Stimulated activated CD4-positive, alpha-beta T cell treated with anti-CD3 and anti-CD28 coated beads, Interleukin-1b, Interleukin-23, amount 100 ng/mL, for 1 hour (primary cell): ENCODE measurements at places on chromosomes 16 and 17.
A peak's percentile ranks its signal among the peaks of the same experiment; 100 is the strongest.

GRCh38 chr16:20866145-20866772 is 33.9 kb downstream of the DCUN1D3 start:
- no peak for DNase-seq

GRCh38 chr16:72530434-72530833 is 358.5 kb upstream of the PMFBP1 start:
- no peak for DNase-seq

DNA sequence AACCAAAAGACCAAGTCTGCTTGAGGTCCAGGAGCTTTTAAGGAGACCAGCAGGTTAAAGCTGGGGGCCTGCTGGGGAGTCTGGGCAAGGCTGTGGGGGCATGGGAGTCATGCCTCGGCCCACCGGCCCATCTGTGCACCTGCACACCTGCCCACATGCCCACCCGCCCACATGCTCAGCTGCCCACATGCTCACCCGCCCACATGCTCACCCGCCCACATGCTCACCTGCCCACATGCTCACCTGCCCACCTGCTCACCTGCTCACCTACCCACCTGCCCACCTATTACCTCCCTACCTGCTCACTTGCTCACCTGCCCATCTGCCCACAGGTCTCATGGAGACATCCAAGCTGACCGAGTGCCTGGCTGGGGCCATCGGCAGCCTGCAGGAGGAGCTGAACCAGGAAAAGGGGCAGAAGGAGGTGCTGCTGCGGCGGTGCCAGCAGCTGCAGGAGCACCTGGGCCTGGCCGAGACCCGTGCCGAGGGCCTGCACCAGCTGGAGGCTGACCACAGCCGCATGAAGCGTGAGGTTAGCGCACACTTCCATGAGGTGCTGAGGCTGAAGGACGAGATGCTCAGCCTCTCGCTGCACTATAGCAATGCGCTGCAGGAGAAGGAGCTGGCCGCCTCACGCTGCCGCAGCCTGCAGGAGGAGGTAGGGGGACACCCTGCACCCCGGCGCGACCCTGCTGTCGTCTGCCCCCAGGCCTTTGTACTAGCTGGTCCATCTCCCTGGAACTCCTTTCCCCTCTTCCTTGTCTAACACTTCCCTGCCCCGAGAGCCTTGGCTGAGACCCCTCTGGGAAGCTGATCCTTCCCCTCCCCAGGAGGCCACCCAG is 14.0 kb downstream of the CARD14 start:
- DNase-seq, result no peak

GRCh38 chr17:66281661-66282369 is 20.6 kb upstream of the PRKCA start:
- no peak for DNase-seq

DNA sequence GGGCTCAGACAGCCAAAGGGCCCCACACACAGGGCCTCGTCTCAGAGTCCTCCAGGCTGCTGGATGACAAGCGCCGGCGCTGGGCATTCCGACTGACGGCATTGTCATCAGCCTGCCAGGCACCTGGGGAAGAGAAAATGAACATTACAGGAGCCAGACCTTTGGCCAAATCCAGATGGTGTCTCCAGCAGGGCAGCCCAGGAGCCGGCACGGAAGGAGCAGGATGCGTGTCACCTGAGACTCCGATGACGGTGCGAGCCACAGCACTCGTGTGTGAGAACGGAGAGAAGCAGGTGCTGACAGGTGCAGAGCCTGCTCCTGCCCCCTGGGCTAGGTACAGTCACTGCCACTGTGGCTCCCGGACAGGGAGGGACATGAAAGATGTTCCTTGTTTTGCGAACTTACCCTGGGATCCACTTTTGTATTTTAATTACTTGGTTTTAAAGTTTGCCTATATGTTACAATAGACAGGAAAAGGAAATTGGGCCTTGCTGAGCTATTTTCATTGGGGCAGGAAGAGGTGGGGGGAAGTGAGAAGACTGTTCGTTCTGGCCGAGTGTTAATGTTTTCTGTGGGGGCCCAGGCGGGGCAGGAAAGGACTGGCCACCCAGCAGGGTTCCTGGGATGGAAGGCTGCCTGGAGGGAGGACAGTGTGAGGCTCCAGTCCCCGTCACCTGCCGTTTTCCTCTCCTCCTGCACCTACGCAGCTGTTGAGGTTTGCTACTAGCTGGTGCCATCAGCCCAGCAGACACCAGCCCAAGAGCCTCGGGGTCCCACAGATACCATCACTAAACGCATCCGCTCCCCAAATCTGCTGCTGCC is 4.4 kb upstream of the FOXJ1 start:
- no peak for DNase-seq

DNA sequence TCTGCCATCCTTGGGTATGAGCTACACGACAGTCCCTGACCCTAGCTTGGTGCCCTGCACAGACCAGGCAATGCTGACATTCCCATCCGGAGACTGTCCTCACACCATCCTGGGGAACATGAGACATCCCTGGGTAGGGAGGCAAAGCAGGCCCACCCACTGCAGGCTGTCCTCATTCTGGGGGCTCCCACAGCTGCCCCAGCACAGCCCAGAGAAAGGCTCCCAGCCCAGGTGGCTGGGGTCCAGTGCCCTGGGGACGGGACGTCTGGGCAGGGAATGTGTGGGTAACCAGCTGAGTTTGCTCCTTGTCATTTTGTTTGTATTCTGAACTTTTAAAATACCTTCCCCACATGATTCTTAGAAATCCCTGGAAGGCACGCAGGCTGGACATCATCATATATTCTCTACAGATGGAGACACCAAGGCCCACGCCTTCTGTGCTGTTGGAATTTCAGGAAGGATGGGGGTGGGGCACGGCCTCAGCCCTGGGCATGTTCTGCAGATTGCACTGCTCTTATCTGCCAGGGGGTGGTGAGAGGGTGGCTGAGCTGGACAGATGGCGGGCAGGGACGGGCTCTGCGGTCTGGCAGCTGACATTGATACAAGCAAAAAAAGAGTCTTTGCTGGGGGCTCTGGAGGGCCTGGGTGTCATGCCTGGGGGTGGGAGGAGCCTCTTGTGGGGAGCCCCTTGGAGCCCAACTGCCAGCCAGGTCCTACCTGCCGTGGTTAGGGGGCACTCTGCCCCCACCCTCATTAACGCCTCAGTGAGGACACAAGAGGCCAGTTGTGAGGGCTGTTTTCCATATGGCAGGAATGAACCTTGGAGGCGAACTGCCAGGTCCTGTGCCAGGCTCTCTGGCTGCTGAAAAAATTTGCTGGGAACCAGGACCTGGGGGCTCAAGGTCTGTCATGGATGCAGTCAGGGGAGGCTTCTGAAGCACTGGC is 28.4 kb downstream of the LRRC75A start:
- DNase-seq, result no peak

GRCh38 chr16:566475-567372 is at the start of gene NHLRC4:
NHLRC4 (plus strand) TSS chr16:567005; CDS start chr16:568048, 1,043 bp downstream.
- peak; percentile 9 for DNase-seq

GRCh38 chr17:45228763-45229539 is 7.3 kb downstream of the FMNL1 start:
- DNase-seq, result peak; percentile 45

DNA sequence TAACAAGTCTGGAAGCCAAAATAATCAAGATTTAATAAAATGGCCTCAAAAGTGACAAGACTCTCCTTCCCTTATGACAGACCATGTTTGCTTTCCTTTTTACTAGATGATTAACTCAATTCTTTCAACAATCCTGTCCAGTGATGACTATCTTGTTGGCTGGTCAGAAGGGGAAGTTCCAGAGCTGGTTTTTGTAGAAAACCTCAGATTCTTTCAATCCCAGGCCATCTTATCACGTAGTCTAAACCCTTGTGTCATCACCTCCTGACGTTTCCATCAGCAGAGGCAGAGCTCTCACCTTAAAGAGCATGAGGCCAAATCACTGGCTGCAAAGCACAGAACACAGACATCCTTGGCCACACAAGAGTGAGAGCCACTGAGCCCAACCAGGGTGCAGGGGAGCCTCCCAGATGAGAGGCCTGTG is 125.3 kb downstream of the ANKRD11 start:
- no peak for DNase-seq

DNA sequence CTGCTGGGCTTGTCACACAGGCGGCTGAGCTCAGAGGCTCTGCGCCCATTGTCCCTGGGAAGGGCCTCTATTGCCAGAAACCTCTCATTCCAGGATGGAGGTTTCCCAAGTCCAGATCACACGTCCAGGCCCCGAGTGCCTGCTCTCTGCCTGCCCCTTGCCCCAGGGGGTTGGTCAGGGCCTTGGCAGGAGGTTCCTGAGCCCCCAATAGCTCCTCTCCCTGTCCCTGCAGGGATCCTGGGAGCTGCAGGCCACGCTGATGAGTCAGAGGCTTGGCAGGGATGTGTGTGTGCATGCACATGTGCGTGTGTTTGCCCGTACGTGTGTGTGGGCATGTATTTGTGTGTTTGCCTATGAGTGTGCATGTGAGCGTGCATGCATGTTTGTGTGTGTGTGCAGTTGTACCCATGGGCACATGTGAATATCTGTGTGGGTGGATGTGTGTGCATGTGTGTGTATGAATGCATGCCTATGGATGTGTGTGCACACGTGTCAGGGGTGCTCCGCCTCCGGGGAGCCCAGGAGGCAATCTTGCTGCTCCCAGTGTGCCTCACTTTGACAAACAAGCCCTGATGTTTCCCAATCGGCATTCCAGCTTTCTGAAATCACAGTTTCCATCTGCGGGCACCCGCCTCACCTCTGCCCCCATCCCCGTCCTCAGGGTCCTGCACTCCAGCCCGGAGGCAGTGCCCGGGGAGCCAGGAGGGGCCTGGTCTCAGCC is 98.4 kb upstream of the GSE1 start:
- no peak for DNase-seq

DNA sequence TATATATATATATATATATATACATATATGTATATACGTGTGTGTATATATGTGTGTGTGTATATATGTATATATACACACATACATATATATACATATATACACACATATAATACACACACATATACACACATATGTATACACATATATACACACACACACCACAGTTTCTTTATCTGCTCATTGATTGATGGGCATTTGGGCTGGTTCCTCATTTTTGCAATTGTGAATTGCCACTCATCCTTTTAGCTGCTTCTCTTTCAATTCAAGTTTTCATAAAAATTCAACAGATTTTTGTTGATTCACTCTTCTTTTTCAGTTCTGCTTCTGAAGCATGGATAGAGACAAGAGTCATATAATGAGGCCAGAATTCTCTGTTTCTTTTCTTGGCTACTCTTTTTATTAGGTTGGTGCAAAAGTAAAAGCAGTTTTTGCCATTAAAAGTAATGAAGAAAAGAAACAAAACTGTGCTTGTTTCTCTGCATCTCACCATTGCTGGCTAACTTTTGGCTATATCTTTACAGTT is 44.5 kb downstream of the SLFN5 start:
- DNase-seq, result no peak

- DNase-seq, result no peak
Observed at GRCh38 chr16:83701494-83701893, 106.3 kb upstream of the HSBP1 start.

DNA sequence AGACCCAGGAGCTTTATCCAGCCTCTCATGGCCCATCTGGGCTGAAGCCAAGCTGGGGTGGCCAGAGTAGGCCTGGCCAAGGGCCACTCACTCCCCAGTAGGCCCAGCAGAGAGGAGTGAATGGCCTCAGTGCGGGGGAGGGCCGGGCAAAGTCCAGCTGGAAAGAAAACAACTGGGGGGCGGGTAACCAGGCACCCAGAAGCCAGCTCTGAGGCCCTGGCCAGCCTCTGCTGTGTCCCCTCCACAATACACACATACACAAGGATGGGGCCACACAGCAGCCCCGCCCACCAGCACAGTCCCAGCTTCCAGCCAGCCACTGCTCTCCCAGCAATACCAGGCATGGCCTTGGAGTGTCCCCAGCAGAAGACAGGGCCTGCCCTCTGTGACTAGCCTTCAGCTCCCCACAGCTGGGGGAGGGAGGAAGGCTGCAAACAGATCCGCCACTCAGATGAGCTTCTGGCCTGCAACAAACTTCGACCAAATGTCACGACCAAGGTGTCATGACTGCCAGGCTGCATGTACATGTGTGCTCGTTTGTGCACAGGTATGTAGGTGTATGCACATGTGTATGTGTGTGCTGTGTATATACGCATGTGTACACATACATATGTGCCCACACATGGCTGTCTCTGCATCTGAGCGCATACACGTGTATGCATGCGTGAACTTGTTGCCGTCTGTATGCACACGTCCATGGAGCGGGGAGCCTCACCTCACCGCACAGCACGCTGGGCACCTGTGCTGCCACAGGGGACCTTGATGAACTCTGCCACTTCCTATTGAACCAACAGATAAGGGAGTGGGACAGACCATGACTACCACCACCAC is 5.0 kb downstream of the CARHSP1 start:
- DNase-seq, result no peak

DNA sequence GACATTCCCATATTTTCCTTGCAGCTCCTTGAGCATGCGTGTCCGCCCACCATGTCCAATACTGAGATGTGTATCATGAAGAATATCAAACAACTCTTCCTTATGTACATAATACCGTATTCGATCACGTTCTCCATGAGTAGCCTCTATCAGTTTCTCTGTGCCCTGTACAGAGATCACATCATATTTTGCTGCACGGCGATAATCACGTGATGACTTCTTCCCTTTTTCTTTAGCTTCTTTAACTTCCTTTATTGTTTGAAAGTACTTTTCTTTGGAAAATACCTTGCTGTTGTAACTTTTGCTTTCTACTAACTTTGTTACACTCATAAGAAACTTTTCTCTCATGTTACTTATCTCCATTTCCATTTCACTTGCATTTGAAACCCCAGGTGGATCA is 6.6 kb downstream of the KRABD2 start:
- DNase-seq, result no peak
